Fibroblast of villous mesenchyme (primary cell): ENCODE measurements at places on chromosomes 5 and 9.
A peak's percentile ranks its signal among the peaks of the same experiment; 100 is the strongest.

- no peak for DNase-seq
Observed at GRCh38 chr5:10427201-10427600, 14.5 kb upstream of the ROPN1L start.

- no peak for DNase-seq
Observed at GRCh38 chr5:169917500-169917899, 62.8 kb downstream of the INSYN2B start.

- DNase-seq = no peak
Observed at GRCh38 chr9:134724912-134725604, 83.5 kb downstream of the COL5A1 start.

DNA sequence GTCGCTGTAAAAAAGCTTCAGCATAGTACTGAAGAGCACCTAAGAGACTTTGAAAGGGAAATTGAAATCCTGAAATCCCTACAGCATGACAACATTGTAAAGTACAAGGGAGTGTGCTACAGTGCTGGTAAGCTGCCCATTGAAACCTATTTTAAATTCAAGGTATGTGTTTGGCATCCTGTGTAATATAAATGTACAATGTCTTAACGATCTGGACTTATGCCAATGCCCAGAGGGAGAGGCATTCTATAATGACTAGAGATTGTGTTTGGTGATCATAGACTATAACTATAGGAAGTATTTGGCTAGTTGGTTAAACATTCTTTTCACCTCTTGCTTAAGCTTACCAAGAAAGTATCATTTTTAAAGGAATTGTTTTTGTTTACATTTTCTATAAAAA lies 95.7 kb downstream of the INSL6 start:
- DNase-seq = peak; percentile 4

- no peak for DNase-seq
Observed at GRCh38 chr9:83081010-83081409, 18.1 kb upstream of the RASEF start.

- no peak for DNase-seq
Observed at GRCh38 chr9:99274016-99274415, 51.9 kb downstream of the SEC61B start.
